ENCODE measurements at places on chromosomes 12 and 14. TPM values are rescaled to one million over a fixed set of nuclear protein-coding genes. Genes with fewer than 3 reads are reported as not detected.

The IL23A gene
- total RNA-seq = 79.5 TPM

DNA sequence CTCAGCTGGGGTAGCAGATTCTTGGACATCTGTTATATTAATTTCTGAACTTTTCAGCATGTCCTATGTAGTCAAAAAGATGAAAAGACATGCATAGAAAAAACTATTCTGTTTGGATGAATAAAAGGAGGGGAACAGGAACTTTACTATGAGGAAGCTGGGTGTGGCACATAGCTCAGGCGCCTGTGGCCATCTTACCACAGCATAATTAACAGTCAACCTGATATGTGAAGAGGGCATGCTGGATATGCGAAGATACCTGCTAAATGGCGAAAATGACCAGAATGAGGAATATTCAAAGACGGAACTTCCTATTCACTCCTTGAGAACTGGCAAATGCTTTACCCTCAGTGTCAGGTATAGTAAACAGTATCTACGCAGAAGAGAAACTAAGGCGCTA, 18.4 kb downstream of the SETD3 start:
- no peak for DNase-seq

GRCh38 chr14:92898566-92899131, 24.3 kb upstream of the CHGA start:
- DNase-seq = no peak

DNA sequence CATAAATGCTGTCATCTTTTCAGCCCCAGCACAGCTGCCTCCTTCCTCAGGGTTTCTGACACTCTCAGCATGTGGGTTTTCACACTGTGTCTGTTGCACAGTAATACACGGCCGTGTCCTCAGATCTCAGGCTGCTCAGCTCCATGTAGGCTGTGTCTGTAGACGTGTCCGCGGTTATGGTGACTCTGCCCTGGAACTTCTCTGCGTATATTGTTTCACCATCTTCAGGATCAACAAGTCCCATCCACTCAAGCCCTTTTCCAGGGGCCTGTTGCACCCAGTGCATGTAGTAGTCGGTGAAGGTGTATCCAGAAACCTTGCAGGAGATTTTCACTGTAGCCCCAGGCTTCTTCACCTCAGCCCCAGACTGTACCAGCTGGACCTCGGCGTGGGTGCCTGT, 1210.6 kb downstream of the TMEM121 start:
- no peak for DNase-seq

- DNase-seq = no peak
Measured at GRCh38 chr14:20799456-20799891, 3.2 kb downstream of the RNASE1 start.

- no peak for DNase-seq
Measured at GRCh38 chr12:85971800-85972199, 97.7 kb downstream of the NTS start.

All from activated T-cell treated with anti-CD3 and anti-CD28 coated beads, Interleukin-2, amount 50 U/mL, for 72 hours (primary cell).